Cerebellum (tissue), 4 donors: ENCODE measurements at places on chromosomes 5 and 9.

- DNase-seq: no peak
Measured at GRCh38 chr5:153223376-153223775, 267.1 kb upstream of the GRIA1 start.

GRCh38 chr9:134858051-134858841 is 22.4 kb upstream of the FCN2 start:
- no peak for DNase-seq

DNA sequence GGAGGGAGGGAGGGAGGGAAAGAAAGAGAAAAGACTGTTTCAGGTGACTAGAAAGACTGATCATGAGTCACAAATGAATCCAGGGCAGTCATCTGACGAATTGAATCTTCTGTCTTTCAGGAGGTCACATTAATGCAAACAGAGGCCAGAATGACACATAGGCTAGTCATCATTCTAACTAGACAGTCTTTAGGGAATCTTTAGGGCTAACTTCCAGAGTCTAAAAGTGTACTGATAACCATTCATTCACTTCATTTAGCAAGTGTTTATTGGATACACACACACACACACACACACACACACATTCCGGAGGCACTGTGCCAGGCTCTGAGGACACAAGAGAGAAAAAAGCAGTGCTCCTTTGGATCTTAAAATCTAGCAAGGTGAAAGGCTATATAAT is 156.7 kb downstream of the EBF1 start:
- DNase-seq: no peak

DNA sequence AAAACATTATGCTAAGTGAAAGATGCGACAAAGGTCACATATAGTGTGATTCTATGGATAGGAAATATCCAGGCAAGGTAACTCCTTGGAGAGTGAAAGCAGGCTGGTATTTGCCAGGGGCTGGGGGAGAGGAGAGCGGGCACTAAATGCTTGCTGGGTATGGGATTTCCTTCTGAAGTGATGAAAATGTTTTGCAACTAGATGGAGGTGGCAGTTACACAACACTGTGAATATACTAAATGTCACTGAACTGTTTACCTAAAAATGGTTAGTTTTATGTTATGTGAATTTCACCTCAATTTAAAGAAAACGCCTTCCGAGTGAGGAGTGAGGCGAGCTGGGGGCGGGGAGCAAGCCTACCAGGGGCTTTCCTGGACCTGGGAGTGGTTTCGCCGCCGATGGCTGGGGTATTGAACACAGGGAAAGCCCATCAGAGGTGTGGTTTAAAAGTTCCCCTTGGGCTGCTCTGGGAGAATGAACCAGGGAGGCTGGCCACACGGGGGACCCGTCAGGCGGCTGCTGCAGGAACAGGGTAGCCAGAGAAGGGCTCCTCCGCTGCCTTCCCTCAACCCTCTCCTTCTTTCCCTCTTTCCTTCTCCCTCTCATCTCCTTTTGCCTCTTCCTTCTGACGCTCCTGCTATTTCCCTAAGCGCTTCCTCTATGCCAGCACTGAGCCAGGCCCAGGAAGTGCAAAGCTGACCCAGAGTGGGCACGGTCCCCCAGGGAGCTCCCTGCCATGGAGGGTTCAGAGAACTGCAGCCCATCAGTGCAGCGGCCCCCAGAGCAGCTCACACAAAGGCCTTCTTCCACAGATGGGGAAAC is 4.9 kb downstream of the AKNA start:
- DNase-seq: no peak

GRCh38 chr9:13127131-13127530 is 152.4 kb downstream of the MPDZ start:
- no peak for DNase-seq

GRCh38 chr5:59764361-59764760 is 129.2 kb downstream of the PDE4D start:
- DNase-seq: no peak
